ENCODE measurements at places on chromosomes 3 and 15.
A peak's percentile ranks its signal among the peaks of the same experiment; 100 is the strongest.

DNA sequence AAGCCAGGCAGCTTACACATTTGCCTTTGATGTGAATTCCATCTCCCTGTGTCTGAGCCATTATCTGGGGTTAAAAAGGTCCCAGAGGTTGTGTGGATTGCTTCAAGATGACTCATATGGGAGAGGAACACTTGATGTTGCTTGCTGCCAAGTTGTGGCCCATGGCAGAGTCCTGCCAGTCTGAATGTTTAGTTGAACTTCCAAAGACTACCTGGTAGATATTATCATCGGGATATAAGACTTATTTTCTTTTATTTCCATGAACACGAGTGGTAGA is 85.6 kb downstream of the TJP1 start:
- no peak for DNase-seq

DNA sequence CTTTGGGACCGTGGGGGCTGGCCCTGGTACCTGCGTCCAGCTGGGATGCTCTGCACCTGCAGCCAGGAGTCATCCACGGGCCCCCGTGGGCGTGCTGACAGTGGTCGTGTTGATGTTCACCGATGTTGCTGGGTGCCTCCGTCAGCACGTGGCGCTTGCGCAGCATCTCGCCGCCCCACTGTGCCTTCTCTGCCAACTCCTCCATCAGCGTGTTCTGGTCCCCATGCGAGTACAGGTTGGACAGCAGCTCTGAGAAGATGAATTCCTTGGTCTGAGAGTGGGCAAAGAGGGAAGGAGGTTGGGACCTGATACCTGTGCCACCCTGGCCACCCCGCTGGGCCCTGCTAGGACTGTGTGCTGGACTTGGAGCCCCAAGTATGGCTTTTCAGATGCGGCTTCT is 61.4 kb downstream of the ADAMTS7 start:
- no peak for DNase-seq

DNA sequence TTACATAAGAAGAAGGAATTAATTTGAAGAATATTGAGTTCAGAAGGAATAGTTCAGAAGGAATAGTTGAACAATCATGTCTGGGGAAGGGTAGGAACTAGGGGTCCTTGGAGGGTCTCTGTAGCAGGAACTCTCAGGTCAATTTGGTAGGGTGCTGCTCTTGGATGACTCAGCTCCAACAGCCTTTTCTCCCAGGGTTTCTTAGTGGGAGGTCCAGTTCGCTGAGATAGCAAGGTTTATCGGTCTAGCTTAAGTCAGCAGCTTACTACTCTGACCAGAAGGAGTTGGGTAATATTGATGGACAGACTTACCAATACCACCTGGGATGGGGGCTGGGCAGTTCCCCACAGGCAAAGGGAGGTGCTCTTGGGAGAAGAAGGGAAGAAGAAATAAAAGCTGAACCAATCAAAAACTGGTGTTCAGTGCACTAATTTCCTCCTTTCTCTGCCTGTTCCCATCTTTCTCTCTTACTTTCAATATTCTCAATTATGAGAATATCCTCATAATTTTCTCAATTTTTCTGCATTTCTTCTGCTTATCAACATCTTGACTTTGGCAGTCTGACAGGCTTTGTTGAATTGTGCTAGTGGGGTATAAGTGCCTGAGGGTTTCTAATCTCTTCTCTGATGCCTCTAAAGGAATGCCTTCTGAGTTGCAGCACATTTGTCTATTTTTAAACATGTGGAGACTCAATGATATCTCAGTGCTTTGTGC is 14.4 kb upstream of the MITF start:
- DNase-seq, result no peak

- DNase-seq, result no peak
Observed at GRCh38 chr3:177150218-177150916, 46.9 kb downstream of the TBL1XR1 start.

GRCh38 chr3:134885877-134886621 is 91.0 kb downstream of the EPHB1 start:
- no peak for DNase-seq

DNA sequence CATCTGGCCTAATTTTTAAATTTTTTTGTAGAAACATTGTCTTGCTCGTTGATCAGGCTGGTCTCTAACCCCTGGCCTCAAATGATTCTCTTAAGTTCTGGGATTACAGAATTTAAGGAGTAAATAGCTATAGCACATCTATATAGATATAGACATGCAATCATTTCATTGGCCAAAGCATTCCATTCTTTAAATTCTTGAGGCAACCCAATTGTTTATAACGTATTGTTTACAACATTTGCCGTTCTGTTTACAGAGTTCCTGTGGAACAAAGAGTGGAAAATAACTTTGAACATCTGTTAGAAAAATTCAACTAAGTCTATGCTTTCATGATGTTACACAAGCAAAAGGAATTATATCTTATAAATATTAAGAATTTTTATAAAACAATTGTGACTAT is 205.2 kb upstream of the ROBO2 start:
- no peak for DNase-seq

- no peak for DNase-seq
Observed at GRCh38 chr3:46561951-46562350, 4.2 kb downstream of the LRRC2 start.

- peak; percentile 84 for DNase-seq
Observed at GRCh38 chr3:179451265-179452175, at the start of gene GNB4. Gene GNB4 (minus strand): TSS chr3:179451470. CDS start chr3:179426200, 25,270 bp downstream.

- peak; percentile 33 for DNase-seq
Observed at GRCh38 chr3:196288141-196288460, 575 bp upstream of the PCYT1A start.

GRCh38 chr15:56886363-56886931 is 32.0 kb upstream of the TCF12 start:
- DNase-seq, result peak; percentile 29

- DNase-seq, result no peak
Observed at GRCh38 chr3:152264378-152264777, 4.4 kb upstream of the MBNL1 start.

DNA sequence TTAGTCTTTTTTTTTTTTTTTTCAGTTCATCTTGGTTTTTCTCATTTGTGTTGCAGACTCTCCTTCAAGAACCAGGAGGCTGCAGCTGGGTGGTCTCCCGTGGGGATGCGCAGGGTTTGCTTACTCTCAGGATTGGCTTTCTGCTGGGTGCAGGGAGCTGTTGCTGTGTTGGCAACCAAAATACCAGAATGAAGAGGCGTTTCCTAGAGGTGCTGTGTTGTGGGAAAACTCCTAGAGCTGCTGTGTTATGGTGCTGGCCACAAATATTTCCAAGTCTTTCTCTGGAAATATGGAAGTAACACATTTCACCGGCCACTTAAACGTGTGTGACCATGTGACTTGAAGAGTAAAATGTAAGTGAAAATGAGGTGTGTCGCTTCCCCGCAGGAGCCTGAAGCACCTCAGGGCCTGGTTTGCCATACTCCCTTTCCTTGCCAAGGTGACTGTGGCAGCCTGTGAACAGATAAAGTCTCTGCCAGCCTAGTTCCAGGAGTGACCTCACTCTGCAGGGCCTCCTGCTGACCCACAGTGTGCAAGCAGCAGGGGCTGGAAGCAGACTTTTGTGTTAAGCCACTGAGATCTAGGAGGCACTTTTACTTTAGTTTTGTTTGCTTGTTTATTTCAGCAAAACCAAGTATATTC is 258.9 kb downstream of the ADAMTS17 start:
- no peak for DNase-seq

DNA sequence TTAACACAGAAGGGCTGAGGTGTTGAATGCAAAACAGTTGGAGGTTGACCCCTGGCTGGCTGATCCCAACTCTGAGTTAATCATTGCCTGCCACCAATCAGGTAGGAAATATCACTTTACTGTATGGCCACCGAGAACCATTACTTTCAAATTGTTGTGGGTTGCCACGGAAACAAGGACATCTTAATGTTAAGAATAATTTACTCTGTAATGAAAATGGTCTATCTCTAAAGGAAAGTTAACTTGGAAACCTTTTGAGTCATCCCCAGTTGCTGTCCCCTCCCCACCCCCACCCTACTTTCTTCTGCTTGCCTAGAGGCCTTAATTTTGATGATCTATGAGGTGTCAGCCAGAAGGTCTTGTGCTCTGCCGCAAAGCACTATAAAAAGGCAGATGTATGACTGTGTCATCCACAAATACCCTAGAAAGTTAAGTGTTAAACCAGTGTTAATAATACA is 78.7 kb upstream of the SNRK start:
- DNase-seq, result no peak

GRCh38 chr15:42955518-42955917 is 34.9 kb upstream of the TTBK2 start:
- DNase-seq, result no peak

- no peak for DNase-seq
Observed at GRCh38 chr3:26375843-26376530, 246.6 kb upstream of the LRRC3B start.

- no peak for DNase-seq
Observed at GRCh38 chr15:79815468-79815867, 81.3 kb downstream of the MTHFS start.

GRCh38 chr15:90082140-90082715 is 20.0 kb downstream of the IDH2 start:
- DNase-seq, result no peak

GRCh38 chr15:70412794-70413193 is 315.1 kb upstream of the TLE3 start:
- DNase-seq, result no peak

DNA sequence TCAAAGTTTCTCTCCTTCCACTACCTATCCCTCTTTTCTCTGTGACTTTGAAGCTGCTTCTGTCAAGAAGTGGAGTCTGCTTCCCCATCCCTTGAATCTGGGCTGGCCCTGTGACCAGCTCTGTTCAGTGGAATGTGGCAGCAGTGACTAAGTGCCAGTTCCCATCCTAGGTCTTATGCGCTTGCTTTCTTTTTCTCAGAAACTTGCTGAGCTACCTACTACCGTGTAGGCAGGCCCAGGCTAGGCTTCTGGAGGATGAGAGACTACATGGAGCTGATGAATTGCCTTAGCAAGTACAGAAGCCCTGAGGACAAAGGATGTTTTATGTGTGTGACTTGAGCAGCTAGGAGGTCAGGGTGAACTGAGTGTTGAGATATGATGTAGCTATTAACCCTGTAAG is 123.2 kb downstream of the PDCD6IP start:
- DNase-seq, result no peak

DNA sequence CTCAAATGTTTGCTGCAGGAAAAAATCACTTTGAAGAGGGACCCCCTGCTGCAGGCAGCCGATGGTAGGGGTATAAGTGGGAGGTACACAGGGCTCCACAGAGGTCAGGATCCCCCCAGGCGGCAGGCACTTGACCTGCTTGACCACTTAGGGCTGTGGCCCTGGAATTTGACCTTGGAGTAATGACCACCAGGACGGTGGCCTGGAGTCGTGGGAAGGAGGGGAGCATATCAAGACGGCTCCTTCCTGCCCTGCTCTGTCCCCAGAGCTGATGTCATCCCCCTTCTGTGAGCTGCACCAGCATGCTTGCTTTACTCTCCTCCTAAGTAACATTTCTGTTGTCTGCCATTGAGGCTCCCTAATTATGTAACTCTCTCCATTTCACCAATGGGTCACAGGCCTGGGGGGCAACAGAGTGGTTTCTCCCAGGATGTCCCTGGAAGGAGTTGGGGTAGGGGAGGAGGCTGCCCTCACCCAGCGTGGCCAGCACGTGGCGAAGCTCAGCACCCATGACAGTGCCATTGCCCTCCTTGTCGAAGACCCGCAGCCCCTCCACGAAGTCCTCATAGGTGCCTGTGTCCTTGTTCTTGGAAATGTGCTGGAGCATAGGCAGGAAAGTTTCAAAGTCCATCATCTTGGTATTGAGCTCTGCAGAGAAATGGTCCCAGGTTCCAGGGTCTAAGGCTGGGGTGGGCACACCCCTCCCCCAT is 4.1 kb downstream of the MYL3 start:
- DNase-seq, result no peak

DNA sequence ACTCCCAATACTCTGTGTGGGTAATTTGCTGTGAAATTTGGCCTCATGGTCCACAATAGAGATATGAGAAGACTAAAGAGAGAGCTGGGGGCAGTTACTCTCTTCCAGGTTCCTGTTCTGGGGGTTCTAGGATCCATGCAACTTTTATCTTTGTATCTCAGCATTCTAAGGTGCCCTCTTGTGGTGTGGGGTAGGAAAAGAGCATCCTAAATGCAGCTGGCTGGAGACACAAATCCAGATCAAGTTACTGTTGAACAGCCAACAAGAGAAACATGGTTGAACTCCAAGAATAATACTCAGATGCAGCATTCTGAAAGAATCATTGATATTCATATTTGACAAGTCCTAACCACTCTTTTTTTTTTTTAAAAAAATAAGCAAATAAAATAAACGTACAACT is 238.2 kb downstream of the GREM1 start:
- DNase-seq, result no peak

GRCh38 chr3:195802795-195803194 is 8.9 kb downstream of the MUC4 start:
- no peak for DNase-seq

GRCh38 chr3:142098964-142099363 is 50.4 kb downstream of the TFDP2 start:
- peak; percentile 47 for DNase-seq

DNA sequence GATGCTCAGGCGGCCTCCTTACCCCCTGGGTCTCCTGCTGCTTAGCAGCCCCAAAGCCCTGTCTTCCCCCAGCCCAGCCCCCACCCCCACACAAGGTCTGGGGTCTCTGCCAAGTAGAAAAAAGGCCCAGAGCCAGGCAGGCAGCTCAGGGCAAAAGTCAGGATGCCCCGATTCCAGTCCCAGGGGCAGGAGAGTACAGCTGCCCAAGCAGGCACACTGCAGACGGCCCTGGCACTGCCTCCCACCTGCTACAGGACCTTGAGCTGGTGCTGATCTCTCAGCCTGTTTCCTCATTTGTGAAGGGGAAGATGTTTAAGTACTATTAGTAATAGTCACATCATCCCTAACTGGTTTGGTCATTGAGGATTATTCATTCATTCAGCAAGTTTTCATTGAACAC is 12.6 kb downstream of the TMEM43 start:
- no peak for DNase-seq

GRCh38 chr3:113211330-113212149 is at the start of gene BOC:
Gene BOC (plus strand): TSS chr3:113211557. CDS start chr3:113249803, 38,246 bp downstream.
- DNase-seq, result no peak

DNA sequence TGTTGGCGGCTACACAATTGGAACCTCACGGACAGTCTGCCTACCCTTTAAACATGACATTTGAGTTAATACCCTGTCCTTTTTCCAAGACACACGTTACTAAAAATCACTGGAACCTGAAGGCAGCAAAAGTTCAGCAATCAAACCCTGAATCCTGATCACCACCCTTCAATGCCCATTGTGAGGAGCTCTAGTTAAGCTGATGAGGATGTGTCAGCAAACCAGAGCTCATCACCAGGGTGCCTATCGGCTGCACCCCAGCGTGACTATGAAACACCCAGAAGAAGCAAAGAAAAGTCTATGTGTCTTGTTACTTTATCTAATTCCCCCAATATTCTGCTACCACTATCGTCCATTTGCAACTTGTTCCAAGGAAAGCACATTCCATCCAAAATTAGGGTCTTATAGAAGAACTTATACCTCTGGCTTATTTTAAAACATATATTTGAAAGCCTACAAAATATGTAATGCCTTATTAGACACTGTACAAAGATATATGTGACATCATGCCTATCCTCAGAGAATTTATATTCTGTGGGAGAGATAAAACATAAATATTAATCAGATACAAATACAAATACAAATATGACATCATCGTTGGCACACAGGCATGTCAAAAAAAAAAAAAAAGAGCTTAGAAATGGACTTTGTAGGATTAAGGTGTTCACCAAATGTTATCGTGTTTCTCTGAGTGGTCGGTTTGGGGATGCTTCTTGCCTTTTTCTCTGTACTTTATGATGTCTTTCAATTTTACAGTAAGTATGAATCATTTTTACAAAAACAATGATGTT is 219.7 kb upstream of the SETMAR start:
- DNase-seq, result no peak

Data from GF-D8 (cell line).